COR-L47 (cell line): ENCODE measurements at places on chromosomes 6 and 20.

DNA sequence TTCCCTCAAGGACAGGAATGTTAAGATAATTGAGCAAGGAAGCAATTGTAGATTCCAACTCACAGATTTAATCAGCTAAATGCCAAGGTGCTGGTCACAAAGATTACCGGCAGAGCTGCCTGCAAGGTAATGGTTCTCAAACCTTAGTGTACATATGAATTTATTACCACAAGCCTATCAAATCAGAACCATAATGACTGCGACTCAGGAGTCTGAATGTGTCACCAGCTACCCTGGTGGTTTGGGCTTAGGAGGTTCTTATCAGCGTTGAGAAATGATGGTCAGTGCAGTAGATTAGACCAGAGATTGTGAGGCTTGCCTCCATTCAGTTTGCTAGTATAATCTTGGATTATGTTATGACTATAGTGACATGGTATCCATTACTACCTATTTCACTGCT is 78.9 kb downstream of the MTFR2 start:
- DNase-seq, result no peak

DNA sequence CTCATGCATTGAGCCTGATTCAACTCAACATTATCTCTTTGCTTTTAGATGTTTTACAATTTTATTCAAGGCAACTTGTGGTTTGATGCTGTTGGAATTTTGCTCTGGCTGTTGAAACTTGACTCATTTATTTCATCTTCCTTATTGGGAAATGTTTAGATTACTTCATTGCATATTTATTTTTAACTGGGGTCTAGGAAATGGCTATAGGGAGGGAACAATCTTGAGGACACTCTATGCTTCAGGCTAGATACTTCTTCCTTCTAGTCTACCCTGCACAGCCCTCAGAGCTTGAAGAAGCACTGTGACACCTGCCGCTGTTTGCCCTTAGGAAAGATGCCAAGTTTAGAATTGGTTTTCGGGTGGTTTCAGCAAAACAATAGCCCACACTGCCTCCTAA is 183.4 kb downstream of the ADGRG6 start:
- peak; percentile 7 for DNase-seq

DNA sequence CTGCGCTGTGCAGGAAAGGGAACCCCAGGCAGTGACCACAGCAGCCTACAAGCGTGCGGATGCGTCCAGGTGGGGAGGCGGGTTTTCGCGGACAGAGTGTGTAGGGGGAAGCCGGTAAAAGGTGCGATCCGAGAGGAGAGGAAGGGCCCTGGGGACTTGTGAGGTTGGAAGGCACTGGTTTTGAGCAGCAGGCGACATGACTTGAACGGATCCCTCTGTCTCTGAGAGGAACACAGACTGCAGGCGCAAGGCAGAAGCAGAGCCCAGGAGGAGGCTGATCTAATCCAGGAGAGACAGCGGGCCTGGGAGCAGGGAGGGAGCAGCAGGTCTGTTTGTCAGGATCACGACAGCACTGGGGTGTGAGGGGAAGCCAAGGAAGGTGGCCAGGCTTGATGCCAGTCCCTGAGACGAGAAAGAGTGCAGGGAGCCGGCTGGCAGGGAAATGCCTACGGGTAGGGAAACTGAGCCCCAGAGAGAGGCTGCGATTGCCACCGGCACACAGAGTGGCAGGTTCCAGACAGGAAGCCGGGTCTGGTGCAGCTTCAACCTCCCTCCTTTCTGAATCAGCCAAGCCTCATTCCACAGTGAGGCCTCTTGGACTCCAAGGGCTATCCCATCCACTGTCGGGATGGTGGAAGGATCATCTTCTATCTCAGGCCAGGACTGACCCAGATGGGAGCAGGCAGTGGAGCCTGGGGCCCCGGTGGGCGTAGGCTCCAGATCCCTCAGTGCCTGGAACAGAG is 57.1 kb downstream of the HNF4A start:
- DNase-seq, result no peak

DNA sequence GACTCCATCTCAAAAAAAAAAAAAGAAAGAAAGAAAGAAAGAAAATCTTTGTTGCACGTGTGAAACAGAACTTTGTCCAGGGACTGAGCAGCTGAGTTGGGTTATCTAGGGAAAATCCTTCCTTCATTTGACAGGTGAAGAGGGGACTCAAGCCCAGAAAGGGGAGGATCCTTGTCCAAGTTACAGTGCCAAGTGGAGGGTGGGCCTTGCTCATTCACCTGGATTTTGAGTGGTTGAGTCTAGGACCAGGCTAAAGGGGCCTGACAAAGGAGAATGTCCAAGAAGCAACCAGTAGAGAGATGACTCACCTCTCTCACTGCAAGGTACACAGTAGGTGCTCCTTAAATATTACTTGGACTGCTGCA is 2.7 kb downstream of the TGIF2 start:
- no peak for DNase-seq

- DNase-seq, result no peak
Measured at GRCh38 chr20:33676652-33677645, 2.7 kb upstream of the NECAB3 start.

DNA sequence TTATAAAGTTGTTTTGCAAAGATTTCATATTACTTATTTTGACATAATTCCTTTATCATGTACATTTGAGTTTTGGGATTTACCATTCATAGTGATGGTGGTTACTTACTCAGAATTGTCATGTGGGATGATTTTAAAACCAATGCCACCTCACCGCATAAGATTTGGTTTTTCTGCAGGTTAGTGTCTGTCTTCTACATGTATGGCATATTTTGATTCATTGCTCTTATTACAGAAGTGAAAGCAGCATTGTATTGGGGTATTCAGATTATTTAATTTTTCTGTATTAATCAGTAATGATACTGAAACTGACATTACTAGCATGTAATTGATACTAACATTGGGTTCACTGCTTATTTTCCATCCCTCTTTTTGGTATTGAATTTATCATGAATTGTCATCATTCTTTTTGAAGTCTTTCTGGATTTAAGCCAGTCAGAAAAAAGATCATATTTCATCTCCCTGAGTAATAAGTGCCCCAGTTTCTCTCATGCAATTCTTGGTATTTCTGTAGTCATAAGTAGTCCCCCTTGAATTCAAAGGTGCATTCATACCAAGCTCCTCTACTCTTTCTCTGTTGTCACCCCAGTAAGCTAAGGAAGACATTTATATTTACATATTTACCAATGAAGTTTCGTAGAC is 176.6 kb downstream of the BCKDHB start:
- DNase-seq, result no peak

DNA sequence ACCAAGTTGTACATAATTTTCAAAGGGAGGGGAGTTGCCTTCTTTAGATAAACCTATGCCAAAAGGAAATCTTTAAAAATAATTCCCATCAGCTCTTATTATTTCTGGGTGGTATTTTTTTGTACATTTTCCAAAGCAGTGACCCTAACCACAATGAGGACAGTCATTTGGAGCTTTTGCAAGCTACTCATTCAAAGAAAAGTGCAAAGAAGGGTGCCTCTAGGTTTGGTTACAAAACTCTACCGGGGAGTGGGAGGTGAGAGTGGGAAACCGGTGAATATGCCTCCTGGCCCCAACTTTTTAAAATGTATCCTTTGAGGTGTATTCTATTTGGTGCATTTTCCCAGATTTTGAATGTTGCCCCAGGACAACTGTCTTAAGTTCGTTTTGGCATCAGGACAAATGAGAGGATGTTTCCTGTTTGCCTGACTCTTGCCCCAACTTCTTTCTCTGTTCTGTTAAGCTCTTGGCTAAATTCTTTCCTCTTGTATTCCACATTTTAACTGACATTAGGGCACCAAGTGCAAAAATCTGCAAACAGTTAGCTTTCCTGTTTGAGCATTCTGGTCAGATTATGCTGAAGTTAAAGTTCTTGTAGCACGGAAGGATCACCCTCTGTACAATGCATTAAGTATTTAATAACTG is 78.9 kb downstream of the SLX4IP start:
- no peak for DNase-seq
